ENCODE measurements at places on chromosomes 1 and 21. TPM values are rescaled to one million over a fixed set of nuclear protein-coding genes. Genes with fewer than 3 reads are reported as not detected.

DNA sequence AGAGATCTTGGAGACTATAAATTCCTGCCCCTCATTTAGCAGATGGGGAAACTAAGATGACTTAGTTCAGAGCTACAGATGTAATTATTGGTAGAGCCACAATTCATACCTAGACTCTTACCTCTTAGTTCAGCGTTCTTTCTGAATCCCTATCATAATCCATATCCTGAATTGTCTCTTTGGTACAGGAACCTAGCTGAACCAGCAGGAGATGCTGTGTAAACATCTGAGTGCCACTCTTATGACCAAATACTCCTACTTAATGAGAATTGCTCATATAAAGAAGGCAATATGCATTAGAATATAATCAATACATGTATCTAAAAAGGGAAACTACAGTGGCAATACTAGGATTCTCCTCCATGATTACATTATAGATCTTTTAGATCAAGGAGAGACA, 459.0 kb downstream of the SIPA1L2 start:
- DNase-seq: no peak

Gene LRRC3
- total RNA-seq: 6.8 TPM

Gene TACSTD2
- total RNA-seq: 5.0 TPM

DNA sequence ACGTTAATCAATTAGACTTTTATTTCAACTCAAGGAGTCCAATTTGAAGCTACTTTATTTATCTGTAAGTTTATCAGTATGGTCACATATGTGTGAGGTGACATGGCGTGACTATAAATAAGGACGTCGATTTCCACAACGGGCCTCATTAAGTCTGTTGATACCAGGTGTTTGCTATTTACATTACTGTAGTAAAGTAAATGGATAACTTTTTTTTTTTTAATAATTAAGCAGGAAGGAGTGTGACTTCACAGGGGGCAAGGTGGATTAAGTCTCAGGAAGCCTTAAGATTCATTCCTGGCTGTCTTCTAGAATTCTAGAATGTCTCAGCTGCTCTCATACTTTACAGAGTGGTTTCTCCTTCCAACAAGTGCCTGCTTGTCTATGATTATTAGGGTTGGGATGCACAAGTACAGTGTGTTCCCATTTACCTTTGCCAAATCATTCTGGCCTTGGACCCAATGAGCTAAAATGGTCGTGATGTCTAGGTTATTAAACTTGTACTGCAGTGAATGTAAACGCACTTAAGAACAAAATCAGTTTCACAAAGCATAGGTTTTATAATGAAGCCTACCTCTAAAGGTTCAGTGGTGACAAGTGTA, 15.5 kb downstream of the MAP3K7CL start:
- DNase-seq: no peak

DNA sequence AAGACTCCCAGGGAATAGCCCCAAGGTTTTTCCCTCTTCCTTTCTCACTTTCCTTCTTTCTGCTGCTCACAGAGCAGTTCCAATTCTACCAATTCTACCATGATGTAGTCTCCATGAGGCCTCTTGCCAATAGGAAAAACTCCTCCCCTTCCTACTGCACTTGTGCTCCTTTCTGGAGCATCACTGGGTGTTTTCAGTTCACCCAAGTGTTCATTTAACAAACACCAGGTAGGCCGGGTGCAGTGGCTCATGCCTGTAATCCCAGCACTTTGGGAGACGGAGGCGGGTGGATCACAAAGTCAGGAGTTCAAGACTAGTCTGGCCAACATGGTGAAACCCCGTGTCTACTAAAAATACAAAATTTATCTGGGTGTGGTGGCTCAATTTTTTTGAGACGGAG, 26.6 kb upstream of the H3-3A start:
- DNase-seq: no peak

Gene RAP1GAP
- total RNA-seq: 14.7 TPM

- no peak for DNase-seq
Observed at GRCh38 chr1:86146566-86146965, 10.0 kb downstream of the COL24A1 start.

Gene TDRD10
- total RNA-seq: 11.7 TPM

DNA sequence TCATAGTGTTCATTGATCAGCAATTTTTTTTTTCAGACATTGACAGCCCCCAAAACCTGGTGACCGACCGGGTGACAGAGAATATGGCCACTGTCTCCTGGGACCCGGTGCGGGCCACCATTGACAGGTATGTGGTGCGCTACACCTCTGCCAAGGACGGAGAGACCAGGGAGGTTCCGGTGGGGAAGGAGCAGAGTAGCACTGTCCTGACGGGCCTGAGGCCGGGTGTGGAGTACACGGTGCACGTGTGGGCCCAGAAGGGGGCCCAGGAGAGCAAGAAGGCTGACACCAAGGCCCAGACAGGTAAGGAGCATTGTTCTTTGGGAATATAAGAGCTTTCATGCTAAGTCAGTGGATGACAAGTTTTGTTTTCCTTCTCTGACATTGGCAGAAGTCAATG, 49.3 kb downstream of the TNN start:
- no peak for DNase-seq

Gene SELENBP1
- 71.9 TPM for total RNA-seq
